ENCODE measurements at places on chromosomes 5 and 9. TPM values are rescaled to one million over a fixed set of nuclear protein-coding genes. Genes with fewer than 3 reads are reported as not detected.

TMOD1 gene
- total RNA-seq, result 0.97 TPM

SPATA31A3 gene
- not detected for total RNA-seq

STOM gene
- total RNA-seq, result 118 TPM

TAF1L gene
- not detected for total RNA-seq

EGFLAM gene
- 3.0 TPM for total RNA-seq

TAS2R1 gene
- total RNA-seq, result 0.32 TPM

URM1 gene
- 29.8 TPM for total RNA-seq

CNTFR gene
- total RNA-seq, result not detected

IRX4 gene
- total RNA-seq, result not detected

EIF4E1B gene
- total RNA-seq, result not detected

DOCK8 gene
- total RNA-seq, result 0.32 TPM

RORB gene
- total RNA-seq, result 5.6 TPM

CATSPER3 gene
- total RNA-seq, result not detected

CRB2 gene
- total RNA-seq, result under 0.01 TPM

NMUR2 gene
- total RNA-seq, result not detected

MSX2 gene
- total RNA-seq, result 0.32 TPM

SELENOP gene
- 15.5 TPM for total RNA-seq

SPINK4 gene
- total RNA-seq, result not detected

SAXO1 gene
- not detected for total RNA-seq

FBXL7 gene
- total RNA-seq, result 10.6 TPM
